Frontal cortex (tissue), 4 donors: ENCODE measurements at places on chromosomes 16 and 17. TPM values are rescaled to one million over a fixed set of nuclear protein-coding genes. Genes with fewer than 3 reads are reported as not detected.

The EVPLL gene
- not detected for total RNA-seq

- no peak for DNase-seq
Measured at GRCh38 chr17:80717720-80718083, 173.1 kb downstream of the RPTOR start.

DNA sequence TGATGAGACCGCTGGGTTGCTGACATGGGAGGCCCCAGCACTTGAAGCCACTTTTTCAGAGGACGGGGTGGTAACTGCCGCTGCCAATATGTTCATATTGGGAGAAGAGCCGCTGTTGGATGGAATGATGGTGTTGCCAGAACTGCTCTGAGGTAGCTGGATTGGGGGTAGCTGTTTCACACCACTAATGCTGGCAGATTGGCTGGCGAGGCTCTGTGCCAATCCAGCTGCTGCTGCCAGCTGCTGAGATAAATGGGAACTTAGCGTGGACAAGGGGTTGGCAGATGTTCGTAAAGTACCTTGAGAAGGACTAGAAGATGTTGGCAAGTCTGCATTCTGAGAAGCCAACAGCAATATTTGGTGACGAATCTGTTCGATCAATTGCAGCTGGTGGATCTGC, 10.0 kb downstream of the SALL1 start:
- DNase-seq = no peak

- peak; percentile 74 for DNase-seq
Measured at GRCh38 chr17:42673885-42674754, 2.7 kb downstream of the PLEKHH3 start.

The KCNG4 gene
- not detected for total RNA-seq

- DNase-seq = no peak
Measured at GRCh38 chr17:64786337-64786736, 124.2 kb upstream of the SMURF2 start.

DNA sequence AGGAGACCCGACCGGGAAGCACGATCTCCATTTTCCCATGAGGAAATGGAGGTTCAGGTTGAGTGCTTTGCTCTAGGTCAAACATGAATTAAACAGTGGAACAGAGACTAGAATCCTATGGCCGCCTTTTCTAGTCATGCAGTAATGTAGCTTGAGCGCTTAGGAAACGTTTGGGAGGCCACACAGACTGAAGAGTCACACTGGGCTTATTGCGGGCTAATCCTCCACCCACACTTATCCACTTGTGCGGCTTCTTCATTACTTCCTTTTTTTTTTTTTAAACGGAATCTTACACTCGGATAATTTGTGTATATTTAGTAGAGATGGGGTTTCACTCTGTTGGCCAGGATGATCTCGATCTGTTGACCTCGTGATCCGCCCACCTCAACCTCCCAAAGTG, 26.0 kb downstream of the CACNG3 start:
- DNase-seq = no peak

DNA sequence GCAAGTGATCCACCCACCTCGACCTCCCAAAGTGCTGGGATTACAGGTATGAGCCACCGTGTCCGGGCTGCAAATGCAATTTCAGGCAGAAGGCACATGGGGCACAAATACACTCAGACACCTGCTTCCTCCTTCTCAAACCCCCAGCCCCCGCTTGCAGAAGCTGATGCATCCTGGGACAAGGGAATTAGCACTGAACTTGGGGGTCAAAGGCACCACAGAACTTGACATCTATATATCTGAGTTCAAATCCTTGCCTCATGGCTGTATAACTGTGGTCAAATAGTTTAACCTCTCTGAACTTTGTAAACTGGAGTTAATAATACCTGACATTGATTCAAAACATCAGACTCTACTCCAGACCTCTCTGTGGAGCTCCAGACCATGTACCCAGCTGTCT, 4.1 kb upstream of the ARL5C start:
- no peak for DNase-seq

DNA sequence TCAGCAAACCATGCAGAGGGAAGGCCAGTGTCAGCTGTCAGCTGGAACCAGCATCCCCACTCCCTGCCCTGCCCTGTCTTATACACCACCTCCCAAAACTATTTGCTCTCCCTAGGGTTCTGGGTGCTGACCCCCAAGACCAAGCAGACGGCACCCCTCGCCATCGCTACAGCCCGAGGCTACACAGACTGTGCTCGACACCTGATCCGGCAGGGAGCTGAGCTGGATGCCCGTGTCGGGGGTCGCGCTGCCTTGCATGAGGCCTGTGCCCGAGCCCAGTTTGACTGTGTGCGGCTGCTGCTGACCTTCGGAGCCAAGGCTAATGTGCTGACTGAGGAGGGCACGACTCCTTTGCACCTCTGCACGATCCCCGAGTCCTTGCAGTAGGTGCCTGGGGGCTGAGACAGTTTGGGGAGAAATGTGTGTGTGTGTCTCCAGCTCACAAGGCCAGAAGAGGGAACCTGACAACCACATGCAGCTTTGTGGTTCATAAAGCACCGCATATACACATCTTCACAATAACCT, 1.5 kb downstream of the ASB16 start:
- no peak for DNase-seq

GRCh38 chr16:83908798-83909197, 9.9 kb downstream of the MLYCD start:
- DNase-seq = no peak

The TRAPPC2L gene
- 26.5 TPM for total RNA-seq

The TBX6 gene
- total RNA-seq = 0.41 TPM

The GPR139 gene
- 2.4 TPM for total RNA-seq

DNA sequence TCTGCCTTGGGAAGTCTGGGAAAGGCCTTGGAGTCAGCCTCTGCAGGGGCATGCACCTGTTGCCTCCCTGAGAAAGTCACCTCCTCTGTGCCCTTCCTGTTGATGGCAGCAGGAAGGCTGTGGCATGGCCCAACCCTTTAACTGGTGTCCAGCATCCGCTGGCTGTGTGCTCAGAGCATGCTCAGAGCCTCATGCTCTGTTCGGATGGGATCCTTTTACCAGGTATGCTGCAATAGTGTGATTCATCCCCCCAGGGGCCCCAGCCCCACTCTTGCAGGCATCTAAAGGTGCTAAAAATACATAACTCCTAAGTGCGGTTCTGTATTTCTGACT, 24.9 kb downstream of the KLHL36 start:
- no peak for DNase-seq

DNA sequence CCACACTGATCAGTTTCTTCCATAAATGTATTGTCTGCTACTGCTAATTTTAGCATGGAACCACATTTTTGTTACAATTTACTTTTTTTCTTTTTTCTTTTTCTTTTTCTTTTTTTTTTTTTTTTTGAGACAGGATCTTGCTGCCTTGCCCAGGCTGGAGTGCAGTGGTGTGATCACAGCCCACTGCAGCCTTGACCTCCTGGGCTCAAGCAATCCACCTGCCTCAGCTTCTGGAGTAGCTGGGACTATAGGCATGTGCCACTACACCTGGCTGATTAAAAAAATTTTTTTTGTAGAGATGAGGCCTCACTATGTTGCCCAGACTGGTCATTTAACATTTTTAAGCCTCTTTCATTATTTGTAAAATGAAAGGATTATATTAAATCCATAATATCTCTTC, 19.1 kb downstream of the ZPBP2 start:
- no peak for DNase-seq

DNA sequence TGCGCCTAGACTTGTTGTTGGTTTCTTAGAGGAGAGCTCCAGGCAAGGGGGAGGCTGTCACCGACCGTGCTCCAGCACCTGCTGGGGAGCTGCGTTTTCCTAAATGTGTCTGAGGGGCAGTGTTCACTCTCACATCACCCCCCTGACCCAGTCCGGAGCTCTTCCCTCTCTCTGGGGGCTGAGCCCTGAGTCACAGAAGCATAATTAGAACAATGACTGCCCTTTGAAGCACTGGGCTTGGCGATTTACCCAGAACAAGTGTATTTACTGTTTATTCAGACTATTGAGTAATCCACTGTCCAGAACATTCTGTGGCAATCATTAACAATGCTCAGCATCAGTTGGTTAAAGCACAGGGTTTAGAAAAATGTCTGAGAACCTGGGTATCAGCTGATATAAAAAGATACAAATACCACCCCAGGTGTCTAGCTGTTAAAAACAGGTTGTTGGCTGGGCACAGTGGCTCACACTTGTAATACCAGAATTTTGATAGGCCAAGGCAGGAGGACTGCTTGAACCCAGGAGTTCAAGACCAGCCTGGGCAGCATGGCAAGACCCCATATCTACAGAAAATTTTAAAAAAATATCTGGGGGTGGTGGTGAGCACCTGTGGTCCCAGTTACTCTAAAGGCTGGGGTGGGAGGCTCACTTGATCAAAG, 8.1 kb downstream of the CES4A start:
- DNase-seq = peak; percentile 68

GRCh38 chr16:56451753-56452689, 667 bp downstream of the OGFOD1 start:
- DNase-seq = peak; percentile 22

The MT1M gene
- not detected for total RNA-seq

DNA sequence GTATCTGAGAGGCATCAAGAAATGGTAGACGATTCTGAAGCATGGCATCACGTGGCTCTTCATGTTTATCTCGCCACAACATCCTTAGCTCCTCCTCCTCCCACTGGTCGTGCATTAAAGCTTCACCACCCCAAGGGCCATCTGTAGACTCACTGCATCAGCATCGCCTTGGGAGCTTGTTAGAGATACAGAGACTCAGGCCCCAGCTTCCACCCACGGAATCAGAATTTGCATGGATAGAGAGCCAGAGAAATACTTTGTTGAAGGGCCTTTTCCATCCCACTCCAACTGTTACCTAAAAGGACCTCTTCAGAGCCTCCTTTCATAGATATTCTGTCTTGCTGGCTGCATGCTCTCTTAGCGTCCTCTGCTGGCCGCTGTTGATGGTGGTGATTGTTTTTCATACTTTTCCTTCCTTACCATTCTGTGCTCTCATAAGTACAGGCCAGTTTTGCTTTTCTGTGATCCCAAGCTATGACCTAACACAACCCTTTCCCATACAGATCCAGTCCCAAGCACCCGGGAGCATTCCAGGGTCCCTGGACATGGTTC, 1049.4 kb upstream of the EEF2KMT start:
- no peak for DNase-seq

GRCh38 chr16:87495578-87496446, 3.0 kb upstream of the ZCCHC14 start:
- DNase-seq = no peak

The CEP295NL gene
- total RNA-seq = 1.2 TPM

DNA sequence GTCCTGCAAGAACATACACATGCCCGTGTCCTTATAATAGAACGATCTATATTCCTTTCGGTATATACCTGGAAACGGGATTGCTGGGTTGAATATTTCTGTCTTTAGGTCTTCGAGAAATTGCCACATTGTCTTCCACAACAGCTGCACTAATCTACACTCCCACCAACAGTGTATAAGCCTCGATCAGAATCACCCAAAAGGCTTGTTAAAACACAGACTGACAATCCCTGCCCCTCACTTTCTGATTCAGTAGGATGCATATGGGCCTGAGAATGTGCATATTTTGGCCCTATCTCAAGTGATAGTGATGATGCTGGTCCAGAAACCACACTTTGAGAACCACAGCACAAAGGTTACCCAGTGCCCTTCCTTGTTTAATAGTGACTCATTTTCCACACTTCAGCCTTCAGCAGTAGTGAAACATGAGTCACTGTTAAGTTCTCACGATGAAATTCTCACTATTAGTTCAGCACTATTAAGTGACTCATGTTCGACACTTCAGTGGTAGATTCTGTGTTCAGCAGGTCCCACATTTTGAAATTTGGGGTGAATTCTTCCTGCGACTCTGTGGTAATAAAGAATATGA, 215.6 kb downstream of the GRIN2A start:
- no peak for DNase-seq
